ENCODE measurements at places on chromosomes 2 and 18. TPM values are rescaled to one million over a fixed set of nuclear protein-coding genes. Genes with fewer than 3 reads are reported as not detected.
A peak's percentile ranks its signal among the peaks of the same experiment; 100 is the strongest.

DNA sequence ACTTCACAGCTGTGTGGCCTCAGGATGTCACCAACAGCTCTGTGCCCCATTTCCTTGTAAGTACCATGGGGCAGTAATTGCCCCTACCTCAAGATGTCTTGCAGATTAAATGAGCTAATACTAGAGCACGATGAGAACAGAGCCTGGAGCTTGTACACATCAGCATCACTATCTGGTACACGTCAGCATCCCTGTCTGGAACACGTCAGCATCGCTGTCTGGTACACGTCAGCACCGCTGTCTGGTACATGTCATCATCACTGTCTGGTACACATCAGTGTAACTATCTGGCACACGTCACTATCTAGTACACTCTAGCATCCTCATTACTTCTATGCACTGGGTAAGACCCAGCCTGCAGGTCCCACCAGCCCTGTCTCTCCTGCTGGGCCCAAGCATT is 37.2 kb downstream of the AQP12A start:
- DNase-seq: no peak
- peaks cover 45% of the 10 kb centered on the region for H3K27me3 ChIP-seq
- no peaks in the 10 kb centered on the region for H3K4me1 ChIP-seq
- no peaks in the 10 kb centered on the region for H3K36me3 ChIP-seq

GRCh38 chr2:9539531-9539930 is 16.1 kb downstream of the ADAM17 start:
- no peaks in the 10 kb centered on the region for H3K4me1 ChIP-seq
- H3K27me3 ChIP-seq: no peaks in the 10 kb centered on the region
- H3K4me3 ChIP-seq: no peak overlapping the region
- peaks cover 31% of the 10 kb centered on the region for H3K36me3 ChIP-seq

DNA sequence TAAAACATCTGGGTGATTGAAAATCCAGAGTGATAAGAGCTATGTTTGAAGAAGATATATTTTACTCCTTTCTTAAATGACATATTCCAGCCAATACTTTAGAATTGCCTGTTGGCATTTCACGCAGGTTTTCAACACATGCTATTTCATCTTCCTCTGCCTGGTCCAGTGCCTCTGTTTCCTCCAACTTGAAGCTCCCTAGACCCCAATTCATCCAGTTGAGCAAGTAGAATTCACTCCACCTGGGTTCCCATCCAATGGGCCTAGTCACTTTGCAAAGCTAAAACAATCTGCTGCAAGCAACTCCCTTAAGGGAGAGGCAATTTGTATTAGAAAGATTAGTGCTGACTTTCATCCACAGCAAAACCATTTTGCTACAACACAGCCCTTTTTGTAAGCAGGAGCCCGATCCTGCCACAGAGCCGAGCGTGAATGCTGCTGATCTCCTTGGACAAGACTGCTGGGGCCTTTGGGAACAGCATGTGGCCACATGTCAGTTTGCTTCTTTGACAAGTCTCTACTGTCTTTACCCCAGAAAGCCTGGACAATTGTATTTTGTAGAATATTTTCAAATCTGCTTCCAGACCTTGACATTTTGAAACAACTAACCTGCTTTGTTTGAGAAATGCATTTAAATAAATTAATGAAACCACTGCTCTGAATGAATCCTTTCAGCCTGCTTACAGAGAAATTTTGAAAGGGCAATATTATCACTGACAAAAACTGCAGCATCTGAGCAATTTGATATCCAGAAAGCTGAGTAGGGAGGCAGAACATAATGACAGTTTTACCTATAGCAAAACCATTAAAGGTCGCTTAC is 259.1 kb downstream of the TDRD15 start:
- DNase-seq: peak; percentile 43
- no peak overlapping the region for H3K4me3 ChIP-seq
- no peaks in the 10 kb centered on the region for H3K4me1 ChIP-seq
- H3K27me3 ChIP-seq: no peaks in the 10 kb centered on the region
- no peaks in the 10 kb centered on the region for H3K36me3 ChIP-seq
- no peak overlapping the region for H3K27ac ChIP-seq

GRCh38 chr2:42910645-42911405 is 118.4 kb upstream of the HAAO start:
- H3K4me3 ChIP-seq: no peak overlapping the region
- no peak for DNase-seq
- H3K27me3 ChIP-seq: no peaks in the 10 kb centered on the region
- peak overlapping the region; percentile 29 for H3K27ac ChIP-seq
- H3K36me3 ChIP-seq: no peaks in the 10 kb centered on the region
- peaks cover 67% of the 10 kb centered on the region for H3K4me1 ChIP-seq

DNA sequence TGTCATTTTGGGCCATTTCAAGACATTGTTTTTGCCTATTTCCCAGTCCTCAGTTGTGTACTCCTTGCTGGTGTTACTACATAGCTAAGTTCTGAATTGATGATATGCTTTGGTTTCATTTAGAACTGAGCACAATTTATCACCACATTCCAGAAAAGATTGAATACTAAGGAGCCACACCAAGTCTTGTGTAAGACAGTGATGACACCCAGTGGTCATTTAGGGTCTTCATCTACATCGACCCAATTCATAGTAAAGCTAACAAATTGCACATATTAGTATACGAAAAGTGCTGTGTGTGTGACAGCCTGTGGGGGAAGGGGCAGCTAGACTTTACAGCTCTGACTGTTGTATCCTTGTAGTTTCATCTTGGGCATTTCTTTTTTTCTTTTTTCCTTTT is 10.9 kb upstream of the DLX2 start:
- H3K36me3 ChIP-seq: no peaks in the 10 kb centered on the region
- H3K4me3 ChIP-seq: no peak overlapping the region
- H3K27ac ChIP-seq: no peak overlapping the region

- no peaks in the 10 kb centered on the region for H3K27me3 ChIP-seq
- H3K4me1 ChIP-seq: no peaks in the 10 kb centered on the region
- H3K4me3 ChIP-seq: no peak overlapping the region
- peak overlapping the region; percentile 35 for H3K27ac ChIP-seq
Measured at GRCh38 chr2:150528861-150529801, 41.7 kb upstream of the RND3 start.

The ALPP gene
- polyA plus RNA-seq: not detected

The MFSD2B gene
- 0.61 TPM for polyA plus RNA-seq

The REG1B gene
- 52.9 TPM for polyA plus RNA-seq

The PROM2 gene
- 6.0 TPM for polyA plus RNA-seq

The LOXHD1 gene
- 0.03 TPM for polyA plus RNA-seq

The CNGA3 gene
- polyA plus RNA-seq: 0.12 TPM
